Testis (tissue), 5 donors: ENCODE measurements at places on chromosomes 11 and 22. TPM values are rescaled to one million over a fixed set of nuclear protein-coding genes. Genes with fewer than 3 reads are reported as not detected.

GRCh38 chr11:73218106-73218829 is at the start of gene P2RY2:
Gene P2RY2 (plus strand): TSS chr11:73218281. CDS start chr11:73234160, 15,879 bp downstream.
- DNase-seq: peak; percentile 53
- no peak within 1 kb of the TSS for H3K27ac ChIP-seq
- no peaks in the 10 kb centered on the region for H3K27me3 ChIP-seq
- H3K36me3 ChIP-seq: no peaks in the 10 kb centered on the region
- H3K4me1 ChIP-seq: peaks cover 17% of the 10 kb centered on the region

STARD10 gene
- polyA plus RNA-seq: 379 TPM

ANKK1 gene
- polyA plus RNA-seq: 2.5 TPM

DNA sequence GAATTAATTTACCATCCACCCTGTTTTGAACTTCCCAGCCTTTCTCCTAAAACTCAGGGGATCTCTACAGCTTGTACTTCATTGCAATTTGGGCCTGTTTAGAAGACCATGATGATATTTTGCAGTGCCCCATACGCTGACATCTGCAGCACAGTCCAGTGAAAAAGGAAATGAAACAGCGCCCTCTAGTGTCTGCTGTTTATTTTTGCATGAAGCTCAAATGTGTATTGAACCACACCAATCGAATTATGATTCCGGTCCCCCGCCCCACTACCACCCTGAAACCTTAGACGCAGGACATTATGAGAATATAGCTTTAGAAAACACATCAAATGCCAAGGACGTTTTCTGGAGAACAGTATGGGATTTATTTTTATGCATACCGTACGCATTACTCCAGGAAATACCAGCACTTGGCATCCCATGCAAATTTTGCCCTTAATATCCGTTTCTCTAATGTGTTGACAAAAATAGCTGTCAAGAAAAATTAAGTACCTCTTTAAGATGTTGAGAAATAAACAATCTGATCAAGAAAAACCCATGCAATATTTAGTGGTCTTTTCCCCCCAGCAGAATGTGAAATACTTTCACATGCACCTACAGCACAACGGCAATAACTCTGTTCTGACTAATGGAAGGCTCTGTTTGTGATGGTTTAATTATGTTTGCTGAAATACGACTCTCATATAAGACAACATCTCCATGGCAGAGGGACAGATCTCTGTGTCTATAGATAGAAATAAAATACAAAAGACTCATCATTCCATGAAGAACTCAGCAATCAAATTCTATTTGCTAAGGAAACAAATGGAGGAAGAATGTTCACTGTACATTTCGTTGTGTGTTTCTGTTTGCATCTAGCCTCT is 93.9 kb downstream of the TECTA start:
- no peak overlapping the region for H3K27ac ChIP-seq
- no peaks in the 10 kb centered on the region for H3K27me3 ChIP-seq
- no peaks in the 10 kb centered on the region for H3K4me1 ChIP-seq
- no peak overlapping the region for H3K4me3 ChIP-seq
- peak; percentile 80 for DNase-seq

GRCh38 chr11:65425971-65426838 is 3.6 kb downstream of the NEAT1 start:
- DNase-seq: peak; percentile 17
- peak overlapping the region; percentile 86 for H3K4me3 ChIP-seq
- peaks cover 27% of the 10 kb centered on the region for H3K4me1 ChIP-seq
- no peaks in the 10 kb centered on the region for H3K27me3 ChIP-seq
- H3K27ac ChIP-seq: peak overlapping the region; percentile 94

MMP10 gene
- polyA plus RNA-seq: 1.1 TPM

RFPL2 gene
- 0.34 TPM for polyA plus RNA-seq

GRCh38 chr11:19715373-19715772 is 2.7 kb downstream of the NAV2 start:
- peaks cover 21% of the 10 kb centered on the region for H3K4me1 ChIP-seq
- DNase-seq: no peak
- no peak overlapping the region for H3K27ac ChIP-seq

DNA sequence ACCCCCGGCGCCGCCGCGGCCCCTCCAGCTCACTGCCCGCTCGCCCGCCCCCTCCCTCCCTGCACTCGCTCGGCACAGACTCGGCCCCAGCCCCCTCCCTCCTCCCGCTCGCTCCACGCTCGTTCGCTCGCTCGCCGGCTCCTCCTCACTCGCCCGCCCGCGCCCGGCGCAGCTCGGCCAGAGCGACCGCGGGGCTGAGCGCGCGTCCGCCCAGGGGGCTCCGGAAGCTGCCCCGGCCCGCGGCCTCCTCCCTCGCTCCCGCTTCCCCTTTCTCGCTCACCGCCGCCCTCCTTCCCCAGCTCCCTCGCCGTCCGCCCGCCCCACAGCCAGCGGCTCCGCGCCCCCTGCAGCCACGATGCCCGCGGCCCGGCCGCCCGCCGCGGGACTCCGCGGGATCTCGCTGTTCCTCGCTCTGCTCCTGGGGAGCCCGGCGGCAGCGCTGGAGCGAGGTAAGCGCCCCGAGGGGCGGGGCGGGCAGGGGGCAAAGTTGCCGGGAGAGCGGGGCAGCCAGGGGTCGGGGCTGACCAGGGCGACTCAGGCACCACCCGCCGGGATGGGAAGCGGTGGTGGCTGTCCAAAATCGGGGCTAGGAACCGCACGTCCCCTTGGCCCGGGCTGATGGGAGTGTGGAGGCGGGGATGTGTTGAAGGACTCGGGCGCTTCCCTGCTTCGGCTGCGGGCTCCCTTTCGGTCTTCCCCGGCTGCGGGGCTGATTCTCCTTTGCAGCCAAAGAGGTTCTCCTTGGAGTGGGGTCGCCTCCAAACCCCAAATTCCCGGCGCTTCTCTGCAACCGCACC is at the start of gene SEZ6L:
SEZ6L (plus strand) TSS at position 148 of the 797 bp plus-strand sequence; CDS start at position 356, 208 bp downstream.
- no peak within 1 kb of the TSS for H3K27ac ChIP-seq
- H3K36me3 ChIP-seq: no peaks in the 10 kb centered on the region
- peak; percentile 23 for DNase-seq
- H3K27me3 ChIP-seq: no peaks in the 10 kb centered on the region
- peaks cover 10% of the 10 kb centered on the region for H3K4me1 ChIP-seq

DNA sequence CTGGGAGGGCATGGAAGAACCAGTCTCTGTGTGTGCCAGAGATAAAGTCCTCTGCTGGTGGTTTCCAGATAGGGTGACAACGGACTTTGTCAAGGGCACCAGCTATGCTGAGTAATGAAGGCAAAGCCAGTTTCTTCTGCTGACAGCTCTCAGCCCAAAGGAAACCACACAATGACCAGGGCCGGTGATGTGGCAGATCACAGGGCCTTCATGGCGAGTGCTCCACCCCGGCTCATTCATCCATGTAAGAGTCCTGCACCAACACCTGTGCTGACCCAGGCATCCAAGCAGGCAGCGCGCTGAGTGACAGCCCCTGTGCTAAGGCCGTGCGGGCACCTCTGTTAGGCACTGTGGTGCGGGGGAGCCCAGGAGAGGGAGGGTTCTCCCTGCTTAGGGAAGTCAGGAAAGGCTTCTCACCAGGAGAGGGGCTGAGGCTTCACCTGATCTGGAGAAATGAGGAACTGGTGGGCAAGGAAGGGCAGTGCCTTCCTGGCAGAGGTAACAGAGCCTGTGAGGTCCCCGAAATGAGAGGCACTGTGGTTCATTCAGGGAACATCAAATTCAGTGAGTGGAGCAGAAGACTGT is 33.8 kb downstream of the TP53I11 start:
- no peak for DNase-seq
- H3K27me3 ChIP-seq: no peaks in the 10 kb centered on the region
- H3K27ac ChIP-seq: no peak overlapping the region
- H3K4me1 ChIP-seq: no peaks in the 10 kb centered on the region
- H3K36me3 ChIP-seq: no peaks in the 10 kb centered on the region
- H3K4me3 ChIP-seq: no peak overlapping the region

ZNF70 gene
- polyA plus RNA-seq: 2.9 TPM

GRCh38 chr22:46437671-46438440 is 99.6 kb downstream of the CELSR1 start:
- H3K4me3 ChIP-seq: no peak overlapping the region
- DNase-seq: no peak
- no peaks in the 10 kb centered on the region for H3K4me1 ChIP-seq
- H3K27me3 ChIP-seq: no peaks in the 10 kb centered on the region
- no peaks in the 10 kb centered on the region for H3K36me3 ChIP-seq

DNA sequence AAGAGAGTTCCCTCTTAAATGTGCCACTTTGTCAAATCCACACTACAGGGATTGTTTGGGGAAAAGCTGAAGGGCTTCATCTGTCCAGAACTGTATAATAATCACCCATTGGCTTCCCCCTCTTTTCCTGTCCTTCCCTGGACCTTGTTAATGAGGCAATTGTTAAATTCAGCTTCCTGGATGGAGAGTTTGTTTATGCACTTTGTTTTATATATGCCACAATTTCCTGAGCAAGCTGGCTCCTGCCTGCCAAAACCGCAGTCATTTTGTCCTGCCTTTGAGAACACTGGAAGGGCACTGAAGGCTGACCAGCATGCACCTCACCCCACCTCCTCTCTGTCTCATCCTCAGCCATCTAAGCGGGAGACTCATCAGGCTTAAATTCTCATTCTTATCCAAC is 86.2 kb downstream of the MSANTD4 start:
- H3K4me3 ChIP-seq: no peak overlapping the region
- no peaks in the 10 kb centered on the region for H3K27me3 ChIP-seq
- no peak overlapping the region for H3K27ac ChIP-seq
- H3K36me3 ChIP-seq: no peaks in the 10 kb centered on the region
- DNase-seq: no peak
- no peaks in the 10 kb centered on the region for H3K4me1 ChIP-seq

OR52E6 gene
- not detected for polyA plus RNA-seq

GRCh38 chr11:15839061-15839460 is 517.3 kb downstream of the SOX6 start:
- H3K4me1 ChIP-seq: peaks cover 6% of the 10 kb centered on the region
- no peaks in the 10 kb centered on the region for H3K27me3 ChIP-seq
- no peak for DNase-seq
- no peak overlapping the region for H3K4me3 ChIP-seq

GRCh38 chr11:22244986-22245592 is 52.2 kb downstream of the ANO5 start:
- no peak overlapping the region for H3K27ac ChIP-seq
- H3K4me3 ChIP-seq: no peak overlapping the region
- no peaks in the 10 kb centered on the region for H3K4me1 ChIP-seq
- no peaks in the 10 kb centered on the region for H3K27me3 ChIP-seq
- DNase-seq: peak; percentile 64

MOGAT2 gene
- 0.24 TPM for polyA plus RNA-seq

- H3K27me3 ChIP-seq: no peaks in the 10 kb centered on the region
- H3K27ac ChIP-seq: no peak overlapping the region
- DNase-seq: no peak
These were observed 233.9 kb downstream of the TENM4 start for GRCh38 chr11:79206951-79207350.

DNA sequence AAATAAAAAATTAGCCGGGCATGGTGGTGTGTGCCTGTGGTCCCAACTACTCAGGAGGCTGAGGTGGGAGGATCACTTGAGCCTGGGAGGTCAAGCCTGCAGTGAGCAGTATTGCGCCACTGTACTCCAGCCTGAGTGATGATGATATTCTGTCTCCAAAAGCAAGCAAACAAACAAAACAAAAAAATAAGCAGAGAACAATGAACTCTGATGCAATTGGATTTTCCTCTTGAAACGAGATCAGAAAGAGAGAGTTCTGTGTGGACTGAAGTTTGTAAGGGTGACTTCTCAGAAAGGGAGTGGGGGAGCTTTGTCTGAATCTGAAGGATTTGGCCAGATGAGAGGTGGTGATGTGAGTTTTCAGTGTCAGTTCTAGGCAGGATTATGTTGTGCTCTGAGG is 6.0 kb upstream of the TMEM123 start:
- H3K27me3 ChIP-seq: no peaks in the 10 kb centered on the region
- no peak overlapping the region for H3K27ac ChIP-seq
- no peak for DNase-seq
- H3K36me3 ChIP-seq: no peaks in the 10 kb centered on the region

- no peaks in the 10 kb centered on the region for H3K27me3 ChIP-seq
- no peaks in the 10 kb centered on the region for H3K36me3 ChIP-seq
- no peak overlapping the region for H3K27ac ChIP-seq
- H3K4me3 ChIP-seq: no peak overlapping the region
- DNase-seq: no peak
- H3K4me1 ChIP-seq: peaks cover 9% of the 10 kb centered on the region
These were observed 3.3 kb upstream of the ABCG4 start for GRCh38 chr11:119145551-119145950.

DNA sequence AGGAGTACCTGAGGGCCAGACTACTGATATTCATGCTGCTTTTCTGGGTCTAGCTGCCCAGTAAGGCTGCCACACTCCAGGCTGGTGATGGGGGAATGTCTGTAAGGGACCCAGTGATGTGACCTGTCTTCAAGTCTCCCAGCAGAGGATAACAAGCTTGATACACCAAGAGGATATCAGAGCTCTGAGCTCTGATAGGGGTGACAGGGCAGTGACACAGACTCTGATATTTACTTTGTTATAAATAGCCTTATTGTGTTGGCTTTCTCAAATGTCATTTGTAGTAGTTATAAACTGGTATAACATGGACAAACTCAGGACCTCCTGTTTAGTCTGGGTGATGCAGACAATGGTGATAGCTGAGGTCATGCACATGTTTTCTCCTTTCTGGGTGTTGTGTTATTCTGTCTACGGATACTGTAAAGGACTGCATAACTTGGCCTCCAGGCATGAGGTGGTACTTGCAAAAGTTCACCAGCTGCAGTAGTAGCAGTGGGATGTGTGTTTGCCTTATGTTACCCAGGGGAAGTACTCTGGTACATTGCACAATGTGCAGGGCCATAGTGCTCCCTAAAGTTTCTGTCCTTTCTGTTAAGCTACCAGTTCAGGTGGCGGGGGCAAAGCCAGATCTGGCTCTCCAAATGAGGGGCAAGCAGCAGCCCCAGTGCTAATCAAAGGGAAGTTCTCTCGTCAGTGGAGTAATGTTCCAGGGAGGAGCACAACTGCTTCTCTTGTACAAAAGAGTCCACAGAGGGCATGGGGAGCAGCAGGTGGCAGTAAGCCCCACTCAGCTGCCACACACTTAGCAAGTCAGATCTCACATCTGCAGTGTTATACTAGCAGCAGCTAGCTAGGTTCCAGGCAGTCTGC is 812.2 kb downstream of the JRKL start:
- DNase-seq: no peak
- H3K4me1 ChIP-seq: no peaks in the 10 kb centered on the region
- H3K36me3 ChIP-seq: no peaks in the 10 kb centered on the region
- H3K4me3 ChIP-seq: no peak overlapping the region
- no peaks in the 10 kb centered on the region for H3K27me3 ChIP-seq
- no peak overlapping the region for H3K27ac ChIP-seq
